ENCODE measurements at places on chromosomes 1 and 21. TPM values are rescaled to one million over a fixed set of nuclear protein-coding genes. Genes with fewer than 3 reads are reported as not detected.
A peak's percentile ranks its signal among the peaks of the same experiment; 100 is the strongest.

DNA sequence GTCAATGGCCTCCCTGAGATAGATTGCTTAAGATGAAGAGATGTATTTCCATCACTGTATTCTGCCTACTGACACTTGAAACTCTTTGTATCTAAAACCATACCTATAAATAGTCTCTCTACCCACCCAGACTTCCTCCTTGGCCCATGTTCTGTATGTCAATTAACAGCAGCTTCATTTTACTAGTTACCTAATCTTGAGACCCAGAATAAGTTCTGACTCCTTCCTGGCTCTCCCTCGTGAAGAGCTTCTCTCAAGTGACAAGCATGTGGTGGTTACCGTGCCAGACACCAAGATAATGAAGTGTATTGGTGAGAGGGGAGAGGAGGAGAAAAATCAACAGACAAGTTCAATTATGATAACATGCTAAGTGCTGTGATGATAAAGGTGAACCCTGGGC, 128.8 kb upstream of the RAVER2 start:
- peaks cover 8% of the 10 kb centered on the region for H3K36me3 ChIP-seq
- peaks cover 11% of the 10 kb centered on the region for H3K4me1 ChIP-seq
- H3K4me3 ChIP-seq: no peak overlapping the region
- no peak for DNase-seq
- H3K27me3 ChIP-seq: no peaks in the 10 kb centered on the region

GRCh38 chr21:37357691-37358090, 8.9 kb upstream of the DYRK1A start:
- no peaks in the 10 kb centered on the region for H3K36me3 ChIP-seq
- no peak overlapping the region for H3K27ac ChIP-seq
- no peak for DNase-seq
- no peaks in the 10 kb centered on the region for H3K27me3 ChIP-seq
- no peak overlapping the region for H3K4me3 ChIP-seq

- H3K4me1 ChIP-seq: peaks cover 3% of the 10 kb centered on the region
- H3K27ac ChIP-seq: no peak overlapping the region
- peaks cover 7% of the 10 kb centered on the region for H3K27me3 ChIP-seq
- H3K4me3 ChIP-seq: no peak overlapping the region
- no peak for DNase-seq
- no peaks in the 10 kb centered on the region for H3K36me3 ChIP-seq
Observed at GRCh38 chr1:115134231-115134630, 44.9 kb upstream of the TSPAN2 start.

CCDC30 gene
- 1.3 TPM for total RNA-seq

RBBP4 gene
- total RNA-seq: 323 TPM

- no peaks in the 10 kb centered on the region for H3K36me3 ChIP-seq
- H3K27ac ChIP-seq: no peak overlapping the region
- no peaks in the 10 kb centered on the region for H3K4me1 ChIP-seq
Observed at GRCh38 chr1:236471653-236472052, 52.1 kb upstream of the LGALS8 start.

GRCh38 chr21:34887725-34888568, 161.2 kb downstream of the RUNX1 start:
- H3K36me3 ChIP-seq: peaks cover 37% of the 10 kb centered on the region
- H3K4me3 ChIP-seq: peak overlapping the region; percentile 92
- H3K27ac ChIP-seq: peak overlapping the region; percentile 100
- no peaks in the 10 kb centered on the region for H3K27me3 ChIP-seq
- peak; percentile 96 for DNase-seq
- H3K4me1 ChIP-seq: peaks cover 38% of the 10 kb centered on the region

- peaks cover 4% of the 10 kb centered on the region for H3K27me3 ChIP-seq
- peaks cover 12% of the 10 kb centered on the region for H3K36me3 ChIP-seq
- H3K4me3 ChIP-seq: peak overlapping the region; percentile 59
Observed at GRCh38 chr1:156245451-156246232, 2.2 kb downstream of the PAQR6 start.

- H3K4me1 ChIP-seq: peaks cover 7% of the 10 kb centered on the region
- peaks cover 32% of the 10 kb centered on the region for H3K27me3 ChIP-seq
- no peak overlapping the region for H3K4me3 ChIP-seq
- peaks cover 3% of the 10 kb centered on the region for H3K36me3 ChIP-seq
- H3K27ac ChIP-seq: no peak overlapping the region
- no peak for DNase-seq
Observed at GRCh38 chr1:214362188-214362882, 81.4 kb downstream of the SMYD2 start.

DNA sequence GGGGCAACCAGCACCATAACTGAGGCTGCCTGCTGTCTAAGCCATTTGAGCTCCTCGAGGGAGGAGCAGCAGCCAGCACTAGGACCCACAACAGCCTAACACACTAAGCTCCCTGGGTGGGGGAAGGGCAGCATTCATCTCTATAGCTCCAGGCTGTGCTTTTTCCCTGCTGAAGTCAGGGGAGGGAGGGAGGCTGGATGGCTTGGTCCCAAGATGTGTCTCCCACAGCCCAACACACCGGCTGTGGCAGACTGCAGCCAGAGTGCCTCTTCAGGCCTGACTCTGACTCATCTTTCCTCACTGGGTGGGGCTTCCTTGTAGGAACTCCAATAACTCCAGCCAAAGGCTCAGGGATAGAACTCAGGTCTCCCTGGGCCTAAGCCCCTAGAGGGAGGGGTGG, 296.3 kb downstream of the PRDM2 start:
- peaks cover 15% of the 10 kb centered on the region for H3K27me3 ChIP-seq
- H3K4me3 ChIP-seq: no peak overlapping the region

DNA sequence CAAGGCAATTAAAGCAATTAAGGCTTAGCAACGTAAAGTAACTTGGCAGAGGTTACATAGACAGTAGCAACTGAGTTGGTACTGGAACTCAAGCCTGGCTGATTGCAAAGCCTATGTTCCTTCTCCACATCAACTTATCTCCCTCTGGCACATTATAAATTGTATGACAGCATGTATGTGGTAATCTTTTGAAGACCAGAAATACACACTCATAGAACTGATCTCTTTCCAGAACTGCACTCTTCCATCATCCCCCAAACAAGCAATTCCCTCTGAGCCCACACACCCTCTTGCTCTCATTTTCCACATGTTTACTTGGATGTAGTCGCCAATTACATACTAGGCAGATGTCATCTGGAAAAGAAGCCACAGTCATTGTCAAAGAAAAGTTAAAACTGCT, 502.2 kb downstream of the PLPP3 start:
- H3K4me3 ChIP-seq: no peak overlapping the region
- no peak for DNase-seq
- no peak overlapping the region for H3K27ac ChIP-seq
- H3K27me3 ChIP-seq: no peaks in the 10 kb centered on the region

DNA sequence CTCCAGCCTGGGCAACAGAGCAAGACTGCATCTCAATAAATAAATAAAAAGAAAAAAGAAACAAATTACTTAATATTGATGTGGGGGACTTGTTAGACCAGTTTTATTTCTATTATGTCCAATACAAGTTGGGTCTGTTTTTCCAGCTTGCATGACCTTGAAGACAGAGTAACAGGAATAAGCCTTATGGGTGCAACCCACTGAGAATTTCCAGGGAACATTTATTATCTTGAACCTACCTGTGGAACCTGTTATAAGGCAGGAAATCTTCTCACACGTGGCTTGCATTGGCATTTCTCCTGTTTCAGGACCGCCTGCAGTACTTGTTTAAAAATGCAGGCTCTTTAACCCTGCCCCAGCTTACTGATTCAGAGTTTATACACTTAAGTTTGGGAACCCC, 64.0 kb downstream of the ZBTB17 start:
- no peak overlapping the region for H3K27ac ChIP-seq
- H3K27me3 ChIP-seq: no peaks in the 10 kb centered on the region
- DNase-seq: no peak
- no peak overlapping the region for H3K4me3 ChIP-seq
- peaks cover 37% of the 10 kb centered on the region for H3K36me3 ChIP-seq
- H3K4me1 ChIP-seq: peaks cover 12% of the 10 kb centered on the region

DNA sequence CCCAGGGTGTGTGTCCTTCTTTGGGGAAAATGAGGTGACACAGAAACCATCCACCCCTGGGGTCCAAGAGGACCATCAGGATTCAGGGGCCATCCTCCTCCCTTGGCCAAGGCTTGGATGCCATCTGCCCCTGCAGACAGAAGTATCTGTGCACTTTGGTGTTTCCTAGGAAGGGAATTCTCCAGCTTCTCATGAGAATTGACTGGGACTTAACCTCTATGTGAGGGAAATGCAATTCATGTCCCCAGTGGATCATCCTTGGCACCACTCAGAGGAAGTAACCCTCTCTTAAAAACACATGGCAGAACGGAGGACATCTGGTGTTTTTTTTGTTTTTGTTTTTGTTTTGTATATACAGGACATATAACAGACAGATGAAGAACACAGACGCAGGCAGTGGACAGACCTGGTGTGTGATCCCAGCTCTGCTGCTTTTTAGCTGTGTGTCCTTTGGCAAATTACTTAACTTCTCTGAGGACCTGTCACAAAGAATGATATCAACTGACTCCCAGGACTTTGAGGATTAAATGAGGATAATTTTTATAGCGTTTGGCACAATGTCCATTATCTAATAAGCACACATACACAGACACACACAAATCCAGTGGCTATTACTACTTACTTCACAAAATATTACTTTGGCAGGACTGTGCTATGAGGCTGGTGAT, 3.8 kb downstream of the TNN start:
- no peak overlapping the region for H3K4me3 ChIP-seq
- H3K4me1 ChIP-seq: peaks cover 15% of the 10 kb centered on the region
- no peak overlapping the region for H3K27ac ChIP-seq

- H3K4me3 ChIP-seq: no peak overlapping the region
- H3K36me3 ChIP-seq: peaks cover 7% of the 10 kb centered on the region
- no peaks in the 10 kb centered on the region for H3K27me3 ChIP-seq
- DNase-seq: no peak
Observed at GRCh38 chr1:230171356-230172015, 104.4 kb downstream of the GALNT2 start.

GRCh38 chr1:20265250-20265649, 25.4 kb upstream of the VWA5B1 start:
- no peak for DNase-seq
- H3K36me3 ChIP-seq: no peaks in the 10 kb centered on the region
- no peaks in the 10 kb centered on the region for H3K4me1 ChIP-seq
- H3K27me3 ChIP-seq: peaks cover 11% of the 10 kb centered on the region
